ENCODE measurements at places on chromosomes 2 and 18.

- no peak for DNase-seq
Observed at GRCh38 chr18:48825101-48825745, 125.5 kb downstream of the SMAD7 start.

DNA sequence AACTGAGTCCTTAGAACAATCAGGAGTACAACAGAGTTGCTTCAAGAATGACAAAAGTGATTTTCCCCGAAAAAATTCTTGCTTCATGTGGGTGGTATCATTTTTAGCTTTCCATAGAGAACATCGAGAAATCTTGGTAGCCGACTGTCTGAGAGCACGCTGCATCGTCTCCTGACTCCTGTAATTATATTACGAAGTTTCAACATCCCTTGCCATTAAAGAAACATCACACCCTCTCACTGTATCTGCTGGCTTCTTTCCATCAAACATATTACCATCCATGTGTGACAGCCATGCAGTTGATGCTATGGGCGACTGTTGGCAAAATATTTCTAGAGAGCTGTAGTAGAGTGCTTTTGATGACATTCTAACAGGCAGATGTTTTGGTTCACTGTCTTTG is 311.2 kb downstream of the CMPK2 start:
- DNase-seq: no peak

GRCh38 chr2:173457366-173457765 is 102.7 kb downstream of the CDCA7 start:
- DNase-seq: no peak

DNA sequence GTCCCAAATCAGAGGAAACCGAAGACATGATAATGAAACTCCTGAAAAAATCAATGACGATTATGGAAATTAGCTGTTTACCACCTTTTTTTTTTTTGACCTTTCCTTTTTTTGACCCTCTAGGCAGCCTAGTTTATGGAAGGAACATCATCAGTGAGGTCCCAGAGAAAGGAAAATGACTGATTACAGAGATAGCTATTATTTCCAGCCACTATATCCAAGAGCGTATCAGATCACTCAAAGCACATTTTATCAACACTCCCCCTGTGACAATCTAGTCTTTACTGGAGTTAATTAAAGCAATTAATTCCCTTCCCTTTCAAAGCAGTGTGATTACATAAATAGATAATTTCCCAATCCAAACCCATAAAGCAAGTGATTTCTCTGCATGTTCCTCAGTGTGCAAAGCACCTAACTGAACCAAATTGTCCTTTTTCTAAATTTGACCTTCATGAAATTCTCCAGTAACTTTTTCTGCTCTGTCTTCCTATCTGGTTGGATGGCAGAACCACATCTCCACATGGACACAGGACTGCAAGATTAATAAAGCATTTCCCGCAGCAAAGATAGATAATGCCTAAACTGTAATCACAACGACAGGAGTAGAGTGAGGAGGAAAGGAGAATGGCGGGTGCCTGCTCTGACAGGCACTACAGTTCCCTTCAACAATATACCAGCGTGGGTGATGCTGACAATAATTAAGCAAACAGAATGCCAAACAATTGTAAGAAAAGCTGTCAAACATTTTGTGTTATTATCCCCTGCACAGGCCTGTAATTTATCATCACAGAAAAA is 194.4 kb downstream of the SLC8A1 start:
- DNase-seq: no peak

- peak; percentile 9 for DNase-seq
Observed at GRCh38 chr2:32825291-32825712, 121.5 kb upstream of the LTBP1 start.
